CD4-positive, alpha-beta T cell treated with Interleukin-4 for 4 hours (primary cell): ENCODE measurements at places on chromosomes 1 and 21.

- DNase-seq = no peak
Measured at GRCh38 chr1:42837709-42838108, 8.7 kb upstream of the ZNF691 start.

DNA sequence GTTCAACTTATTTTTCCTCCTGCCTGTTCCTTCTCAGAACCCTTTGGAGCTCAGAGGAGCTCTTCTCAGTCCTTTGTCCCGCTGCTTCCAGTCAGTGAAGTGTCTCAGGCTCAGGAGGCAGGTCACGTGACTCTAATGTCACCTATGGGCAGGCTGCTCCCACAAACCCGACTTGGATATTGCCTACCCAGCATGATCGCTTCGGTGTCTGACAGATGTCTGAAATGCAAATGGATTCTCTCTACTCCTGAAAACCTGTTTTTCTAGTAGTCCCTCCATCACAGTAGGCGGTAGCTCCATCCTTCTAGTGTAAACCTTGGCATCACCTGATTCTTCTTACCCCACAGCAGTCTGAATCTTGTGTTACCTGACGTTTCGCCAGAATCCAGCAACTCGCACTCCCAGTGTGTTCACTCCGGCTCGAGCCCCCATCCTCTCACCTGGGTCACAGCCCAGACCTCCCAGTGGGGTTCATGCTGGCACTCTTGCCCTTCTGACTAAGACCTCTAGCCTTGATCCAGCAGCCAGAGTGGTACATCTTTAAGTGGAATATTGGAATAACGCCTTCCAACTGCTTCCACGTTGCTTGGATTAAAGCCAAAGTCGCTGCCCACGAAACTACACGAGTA, 5.4 kb downstream of the PADI6 start:
- no peak for DNase-seq

DNA sequence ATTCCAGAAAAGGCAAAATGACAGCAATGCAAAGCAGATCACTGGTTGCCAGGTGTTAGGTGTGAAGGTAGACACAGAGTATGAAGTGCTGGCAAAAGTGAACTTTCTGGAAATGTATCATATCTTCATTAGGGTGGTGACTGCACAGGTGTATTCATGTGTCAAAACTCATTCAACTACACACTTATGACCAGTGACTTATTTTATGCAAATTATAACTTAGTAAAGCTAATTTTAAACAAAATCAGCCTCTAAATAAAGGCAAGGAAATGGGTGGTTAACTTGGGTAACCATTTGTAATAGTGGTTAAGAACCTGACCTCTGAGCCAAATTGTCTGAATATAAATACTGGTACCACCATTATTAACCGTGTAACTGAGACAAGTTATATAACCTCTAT, 7.4 kb downstream of the COP1 start:
- DNase-seq = no peak

DNA sequence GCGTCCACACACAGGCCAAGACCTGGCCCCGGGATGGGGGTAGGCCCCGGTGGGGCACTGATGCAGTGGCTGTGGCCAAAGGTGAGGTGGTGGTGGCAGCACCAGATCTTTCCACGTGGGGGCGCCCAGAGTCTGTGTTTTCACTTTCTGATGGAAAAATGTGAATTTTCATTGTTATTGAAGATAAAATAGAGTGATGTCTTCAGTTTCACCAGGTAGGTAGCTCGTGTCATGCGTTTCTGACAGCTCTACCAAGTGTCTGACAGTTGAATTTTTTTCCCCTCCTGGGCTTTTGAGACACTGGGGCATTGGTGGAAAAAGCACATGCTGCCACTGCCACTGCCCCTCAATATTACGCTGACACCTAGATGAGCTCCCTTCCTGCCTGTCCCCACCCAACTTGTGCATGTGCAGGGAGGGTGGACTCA, 40.0 kb upstream of the MAGOH start:
- DNase-seq = peak; percentile 57

GRCh38 chr1:45244660-45245059, 38.3 kb upstream of the ZSWIM5 start:
- no peak for DNase-seq

GRCh38 chr1:52593495-52593894, 8.7 kb upstream of the GPX7 start:
- DNase-seq = no peak
